BJ (cell line): ENCODE measurements at places on chromosomes 11 and 22.

DNA sequence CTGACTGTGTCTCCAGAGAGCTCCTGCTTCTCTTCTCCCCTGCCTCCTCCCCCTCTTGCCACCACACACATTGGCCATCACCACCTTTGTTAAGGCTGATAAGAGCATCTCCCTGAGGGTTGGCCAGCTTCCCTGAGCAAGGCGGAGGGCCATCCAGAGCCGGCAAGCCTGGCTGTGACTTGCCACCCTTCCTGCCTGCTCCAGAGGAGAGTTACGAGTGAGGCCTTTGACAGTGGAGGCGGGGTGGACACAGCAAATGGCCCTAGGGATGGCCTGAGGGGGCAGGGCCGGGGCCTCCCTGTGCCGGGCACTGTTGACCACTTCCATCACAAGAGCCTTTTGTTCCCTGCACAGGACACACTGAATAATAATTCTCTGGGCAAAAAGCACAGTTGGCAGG, 5.4 kb downstream of the FREY1 start:
- DNase-seq: no peak

- DNase-seq: peak; percentile 78
These were observed 534.3 kb downstream of the ETS1 start for GRCh38 chr11:128052912-128053641.

DNA sequence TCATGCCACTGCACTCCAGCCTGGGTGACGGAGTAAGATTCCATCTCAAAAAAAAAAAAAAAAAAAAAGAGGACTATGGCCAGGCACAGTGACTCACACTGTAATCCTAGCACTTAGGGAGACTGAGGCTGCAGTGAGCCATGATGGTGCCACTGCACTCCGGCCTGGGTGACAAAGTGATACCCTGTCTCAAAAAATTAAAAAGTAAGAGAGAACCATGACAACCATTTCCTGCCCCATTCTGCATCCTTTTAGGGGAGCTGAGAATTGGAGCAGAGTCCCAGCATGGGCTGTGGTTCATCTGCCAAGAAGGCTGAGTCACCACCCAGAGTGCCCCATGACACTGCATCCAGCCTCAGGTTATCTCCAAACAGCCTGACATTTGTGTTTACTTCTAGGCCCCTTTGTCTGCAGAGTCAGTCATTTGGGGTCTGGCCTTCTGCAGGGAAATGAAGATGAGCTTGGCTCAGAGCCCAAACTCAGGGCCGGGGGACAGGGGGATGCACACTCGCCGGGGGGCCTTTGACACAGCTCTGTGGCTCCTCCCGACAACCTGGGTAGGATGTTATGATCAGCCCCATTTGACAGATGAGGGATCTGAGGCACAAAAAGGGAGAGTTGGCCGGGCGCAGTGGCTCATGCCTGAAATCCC, 4.7 kb downstream of the CSDC2 start:
- DNase-seq: peak; percentile 55

DNA sequence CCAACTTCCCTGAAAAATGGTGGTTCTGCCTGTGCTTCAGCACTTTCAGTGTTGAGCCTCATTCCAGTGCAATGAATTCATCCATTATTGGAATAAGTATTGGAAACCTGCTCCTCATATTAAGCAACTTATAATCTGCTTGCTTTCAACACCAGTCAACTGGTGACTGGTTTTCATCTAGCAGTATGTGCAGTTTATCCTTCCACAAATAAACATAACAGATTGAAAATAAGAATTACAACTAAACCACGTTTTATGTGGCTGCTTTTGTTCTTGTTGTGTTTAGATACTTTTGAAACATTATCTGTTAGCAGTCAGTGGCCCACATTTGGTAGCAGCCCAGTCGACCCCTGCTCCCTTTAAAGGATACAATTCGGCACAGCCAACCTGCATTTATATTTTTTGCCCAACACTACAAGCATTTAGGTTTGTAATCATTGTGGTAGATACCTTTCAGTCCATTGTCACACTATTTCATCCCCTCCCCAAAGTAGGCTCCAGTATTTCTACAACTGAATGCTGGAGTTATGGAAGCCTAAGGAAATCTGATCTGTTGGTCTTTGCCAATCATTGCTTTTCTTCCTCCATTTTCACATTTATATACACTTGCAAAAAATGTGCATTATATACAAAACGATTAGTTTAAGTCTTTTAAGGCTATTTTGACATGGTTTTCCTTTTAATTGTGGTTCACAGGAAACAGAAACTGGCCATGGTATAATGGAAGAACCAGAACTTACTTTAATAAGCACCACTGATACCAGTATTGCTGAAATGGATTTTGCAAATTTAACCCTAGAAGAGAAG, 13.1 kb downstream of the TAF1D start:
- DNase-seq: no peak

DNA sequence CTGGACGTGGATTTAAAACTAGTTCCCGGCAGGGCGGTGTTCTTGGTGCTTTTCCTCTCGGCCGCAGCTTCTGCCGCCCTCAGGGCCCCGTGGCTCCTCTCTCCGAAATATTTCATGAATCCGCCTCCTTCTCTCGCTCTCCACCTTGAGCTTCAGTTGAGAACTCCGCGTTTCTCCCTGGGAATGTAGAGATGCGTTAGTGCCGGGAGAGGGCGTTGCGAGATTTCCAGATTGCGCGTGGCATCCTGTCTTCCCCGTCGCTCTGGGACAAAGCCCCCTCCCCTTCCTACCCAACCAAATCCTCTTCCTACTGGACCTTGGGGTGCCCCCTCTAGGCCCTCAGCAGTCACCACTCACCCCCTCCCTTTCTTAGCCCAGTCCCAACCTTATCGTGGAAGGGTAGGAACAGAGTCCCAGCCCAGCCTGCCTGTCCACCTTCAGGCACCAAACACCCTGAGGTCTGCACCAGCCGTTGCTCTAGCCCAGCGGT, 15.5 kb upstream of the RAC2 start:
- DNase-seq: no peak

DNA sequence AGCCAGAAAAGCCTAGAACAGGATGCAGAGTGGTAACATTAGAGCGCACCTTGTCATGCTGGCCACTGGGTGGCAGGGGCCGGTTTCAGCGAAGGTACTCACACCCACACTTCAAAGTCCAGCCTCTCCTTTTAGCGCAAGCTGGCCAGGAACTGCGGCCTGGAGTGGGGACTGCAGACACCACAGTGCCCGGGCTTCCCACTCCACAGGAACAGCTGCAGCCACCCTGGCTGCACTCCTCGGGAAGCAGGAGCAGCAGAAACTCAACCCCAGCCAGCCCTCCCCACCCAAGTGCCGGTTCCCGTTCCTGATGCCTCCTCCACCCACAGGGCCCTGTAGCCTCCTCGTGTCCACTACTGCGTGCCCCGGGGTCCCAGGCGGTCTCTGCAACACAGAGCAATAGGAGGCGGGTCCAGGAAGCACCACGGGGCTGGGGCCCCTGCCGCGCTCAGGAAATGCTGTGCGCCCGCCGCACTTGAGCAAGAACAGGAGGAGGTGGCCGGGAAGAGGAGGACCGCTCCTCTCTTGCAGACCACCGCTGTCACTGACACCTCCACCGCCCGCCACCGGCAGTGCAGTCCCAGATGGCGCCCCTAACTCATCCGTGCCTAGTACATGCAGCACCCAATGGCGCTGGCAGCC, 2.2 kb downstream of the RFPL2 start:
- no peak for DNase-seq

DNA sequence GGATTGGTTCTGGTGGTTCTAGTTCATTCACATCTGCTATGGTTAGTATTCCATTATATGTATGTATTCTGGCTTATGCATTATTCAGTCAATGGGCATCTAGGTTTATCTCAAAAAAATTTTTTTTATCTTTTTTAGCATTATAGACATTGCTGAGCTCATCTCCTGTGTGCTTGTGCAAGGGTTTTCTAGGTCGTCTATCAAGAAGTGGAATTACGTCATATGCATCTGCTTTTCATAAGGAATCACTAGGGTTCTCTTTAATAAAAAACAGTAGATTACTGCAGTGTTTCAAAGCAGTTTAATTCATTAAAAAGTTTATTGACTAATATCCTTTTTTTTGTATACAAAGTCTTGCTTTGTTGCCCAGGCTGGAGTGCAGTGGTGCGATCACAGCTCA, 21.3 kb downstream of the TBC1D22A start:
- DNase-seq: no peak

DNA sequence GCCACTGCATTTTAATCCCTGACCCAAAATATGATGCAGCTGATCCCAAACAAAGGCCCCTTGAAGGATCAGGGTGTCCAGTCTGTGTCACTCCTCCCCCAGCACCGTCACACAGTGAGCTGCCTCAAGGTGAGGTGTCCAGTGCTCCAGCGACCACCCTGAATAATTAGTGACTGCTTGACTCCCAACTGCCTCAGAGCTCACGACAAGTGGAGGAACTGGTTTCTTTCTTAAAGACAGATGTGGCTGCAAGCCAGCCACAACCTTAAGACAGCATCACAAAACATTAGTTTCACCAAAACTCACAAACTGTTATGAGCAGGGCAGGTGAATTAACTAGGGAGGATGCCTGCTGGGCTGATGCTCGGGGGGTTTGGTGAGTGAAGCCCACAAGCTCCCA, 74.6 kb downstream of the PIWIL3 start:
- no peak for DNase-seq

GRCh38 chr11:6979365-6979764, 40.8 kb downstream of the ZNF214 start:
- peak; percentile 43 for DNase-seq

- DNase-seq: no peak
These were observed 1.1 kb downstream of the LHFPL7 start for GRCh38 chr22:24945430-24945829.

DNA sequence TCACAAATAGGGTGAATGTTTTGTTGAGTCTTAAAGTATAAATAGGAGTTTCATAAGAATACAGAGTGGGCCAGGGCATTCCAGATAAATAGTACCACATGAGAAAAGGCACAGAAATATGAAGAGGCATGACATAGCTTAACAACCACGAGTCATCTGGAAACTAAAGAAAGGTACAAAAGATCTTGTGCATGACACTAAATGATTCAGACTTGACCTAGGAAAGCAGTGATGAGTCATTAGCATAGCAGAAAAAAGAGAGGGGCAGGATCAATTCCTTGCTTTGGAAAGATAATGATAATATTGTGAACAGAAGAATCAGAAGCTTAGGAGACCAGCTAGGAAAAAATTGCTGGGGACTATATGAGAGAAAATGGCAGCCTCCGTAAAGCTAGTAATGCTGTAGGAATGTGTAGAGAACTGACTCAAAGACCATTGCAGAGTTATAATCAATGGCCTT, 47.6 kb upstream of the FIBIN start:
- no peak for DNase-seq

- no peak for DNase-seq
These were observed 35.9 kb downstream of the OSBPL5 start for GRCh38 chr11:3129181-3129590.

DNA sequence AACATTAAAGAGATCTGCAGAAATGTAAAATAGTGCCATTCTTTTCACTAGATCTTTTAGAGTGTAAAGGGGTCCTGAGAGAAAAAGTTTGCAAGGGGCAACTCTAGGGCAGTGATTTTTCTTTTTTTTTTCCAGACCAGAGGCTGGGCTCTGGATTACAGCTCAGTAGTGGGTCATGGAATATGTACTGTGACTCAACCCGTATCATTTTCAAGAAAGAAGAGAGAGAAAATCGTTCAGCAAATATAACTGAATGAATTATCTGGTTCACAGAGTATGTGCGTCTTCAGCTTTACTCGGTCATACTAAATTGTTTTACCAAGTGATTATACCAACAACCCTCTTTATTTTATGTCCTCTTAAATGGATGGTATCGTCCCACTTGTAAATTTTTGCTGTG, 3.8 kb downstream of the CEP57 start:
- DNase-seq: no peak

DNA sequence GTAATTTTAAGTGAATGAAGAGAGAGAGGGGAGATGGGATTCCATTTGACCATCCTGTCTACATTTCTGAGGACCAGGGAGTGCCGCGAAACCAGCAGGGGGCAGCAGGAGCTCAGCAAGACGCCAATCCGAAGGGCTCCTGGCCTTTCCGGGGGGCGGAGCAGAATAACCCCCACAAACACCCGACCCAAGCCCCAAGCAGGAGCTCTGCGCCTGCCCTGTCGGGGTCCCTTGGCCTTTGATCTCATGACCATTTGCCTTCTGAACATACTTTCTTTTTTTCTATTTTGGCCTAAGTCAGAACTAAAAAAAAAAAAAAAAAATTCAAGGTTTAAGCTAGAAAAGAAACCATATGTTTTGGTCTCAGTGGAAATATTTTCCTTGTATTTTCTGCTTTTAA, 21.9 kb upstream of the SCN2B start:
- no peak for DNase-seq

- no peak for DNase-seq
These were observed 14.6 kb downstream of the MRGPRF start for GRCh38 chr11:68998390-68998911.

DNA sequence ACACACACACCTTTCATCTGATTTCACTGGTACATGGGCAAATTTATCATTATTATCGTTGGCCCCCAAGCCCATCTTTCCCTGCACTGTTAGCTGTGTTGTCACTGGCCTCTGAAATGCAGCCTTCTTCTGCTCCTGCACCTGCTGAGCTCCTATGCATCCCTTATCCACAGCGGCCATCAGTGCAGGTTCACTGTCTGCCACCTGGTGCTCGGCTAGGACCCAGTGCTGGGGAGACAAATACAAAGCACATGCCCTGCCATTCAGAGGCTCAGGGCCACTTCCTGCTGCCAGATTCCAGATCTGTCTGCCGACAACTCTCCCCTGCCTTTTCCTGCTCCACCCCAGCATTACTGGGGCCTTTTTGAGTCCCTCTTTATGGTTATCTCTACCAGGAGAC, 1205.4 kb downstream of the TBC1D22A start:
- DNase-seq: no peak

DNA sequence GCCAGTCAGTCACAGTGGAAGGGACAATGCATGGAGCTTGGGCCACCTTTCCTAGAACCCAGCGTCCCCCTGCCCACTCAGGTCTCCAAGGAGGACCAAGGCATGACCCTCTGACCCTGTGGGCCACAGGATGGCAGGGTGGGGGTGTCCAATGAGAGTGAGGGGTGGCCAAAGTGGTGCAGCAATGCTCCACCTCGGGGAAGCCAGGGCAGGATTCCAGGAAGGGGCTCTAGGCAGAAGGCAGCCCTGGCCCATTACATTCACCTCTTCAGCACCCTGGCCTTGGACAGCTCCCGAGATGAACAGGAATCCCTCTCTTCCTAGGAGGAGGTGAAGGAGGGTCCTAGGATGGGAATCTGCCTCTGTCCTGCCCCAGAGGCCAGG, 597.5 kb downstream of the BRD1 start:
- no peak for DNase-seq
